Stimulated activated CD8-positive, alpha-beta memory T cell treated with anti-CD3 and anti-CD28 coated beads, Interleukin-12 subunit alpha, Interleukin-12 subunit beta, amount 100 ng/mL, for 4 hours (primary cell): ENCODE measurements at places on chromosomes 12 and 14.

DNA sequence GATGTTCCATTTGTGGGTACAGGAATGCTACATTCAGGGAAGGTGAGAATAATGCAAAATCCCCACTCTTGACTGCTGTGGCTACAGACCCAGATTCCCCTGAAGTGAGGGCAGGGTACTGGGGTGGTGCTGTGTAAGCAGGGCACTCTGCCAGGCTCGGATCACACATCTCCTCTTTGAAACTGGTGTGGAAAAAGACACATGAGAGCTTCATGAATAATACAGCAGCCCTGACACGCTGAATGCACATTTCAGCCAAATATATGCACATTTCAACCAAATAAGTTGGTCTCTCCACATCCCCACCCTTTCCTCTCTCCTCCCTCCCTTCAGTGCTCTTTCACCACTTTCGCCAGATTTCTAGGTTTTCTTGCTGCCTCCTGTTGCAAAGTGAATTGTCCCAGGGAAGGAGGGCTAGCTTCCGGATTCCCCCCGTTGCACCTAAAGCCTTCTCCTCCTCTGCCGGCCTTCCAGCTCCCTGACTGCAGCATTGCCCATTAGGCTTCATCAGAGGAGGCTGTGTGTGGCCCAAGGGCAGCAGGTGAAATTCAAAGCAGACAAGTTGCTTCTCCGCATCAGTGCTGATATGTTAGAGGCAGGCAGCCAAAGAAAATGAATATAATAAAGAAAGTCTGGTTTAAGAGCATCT lies 118.2 kb upstream of the TMCC3 start:
- DNase-seq: no peak

DNA sequence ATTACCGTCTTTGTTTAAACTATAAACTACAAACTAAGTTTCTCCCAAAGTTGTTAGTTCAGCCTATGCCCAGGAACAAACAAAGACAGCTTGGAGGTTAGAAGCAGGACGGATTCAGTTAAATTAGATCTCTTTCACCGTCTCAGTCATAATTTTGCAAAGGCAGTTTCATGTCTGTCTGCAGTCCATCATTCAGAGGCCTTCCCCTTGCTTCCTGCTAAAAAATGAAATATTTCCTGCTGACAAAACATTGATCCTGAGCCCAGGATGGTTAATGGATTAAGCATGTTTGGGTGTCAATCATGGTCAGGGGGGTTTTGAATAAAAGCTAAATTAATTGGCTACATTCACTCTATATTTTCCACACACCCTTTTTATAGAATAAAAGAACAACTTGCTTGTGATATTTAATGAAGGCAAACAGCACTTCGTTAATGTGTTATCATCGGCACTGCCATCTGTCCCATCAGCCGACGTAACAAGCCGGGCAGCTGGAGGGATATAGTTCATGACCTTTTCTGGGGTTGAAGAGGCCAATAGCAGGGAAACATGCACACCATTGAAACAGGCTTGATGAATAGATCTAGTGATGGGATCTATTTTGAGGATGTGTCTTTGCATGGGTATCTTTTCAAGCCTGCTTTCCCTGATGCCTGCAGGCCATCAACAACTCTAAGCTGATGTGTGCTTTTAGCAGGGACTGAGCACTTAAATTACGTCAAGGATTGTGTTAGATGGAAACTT lies 521.3 kb upstream of the TMEM132C start:
- DNase-seq: no peak

DNA sequence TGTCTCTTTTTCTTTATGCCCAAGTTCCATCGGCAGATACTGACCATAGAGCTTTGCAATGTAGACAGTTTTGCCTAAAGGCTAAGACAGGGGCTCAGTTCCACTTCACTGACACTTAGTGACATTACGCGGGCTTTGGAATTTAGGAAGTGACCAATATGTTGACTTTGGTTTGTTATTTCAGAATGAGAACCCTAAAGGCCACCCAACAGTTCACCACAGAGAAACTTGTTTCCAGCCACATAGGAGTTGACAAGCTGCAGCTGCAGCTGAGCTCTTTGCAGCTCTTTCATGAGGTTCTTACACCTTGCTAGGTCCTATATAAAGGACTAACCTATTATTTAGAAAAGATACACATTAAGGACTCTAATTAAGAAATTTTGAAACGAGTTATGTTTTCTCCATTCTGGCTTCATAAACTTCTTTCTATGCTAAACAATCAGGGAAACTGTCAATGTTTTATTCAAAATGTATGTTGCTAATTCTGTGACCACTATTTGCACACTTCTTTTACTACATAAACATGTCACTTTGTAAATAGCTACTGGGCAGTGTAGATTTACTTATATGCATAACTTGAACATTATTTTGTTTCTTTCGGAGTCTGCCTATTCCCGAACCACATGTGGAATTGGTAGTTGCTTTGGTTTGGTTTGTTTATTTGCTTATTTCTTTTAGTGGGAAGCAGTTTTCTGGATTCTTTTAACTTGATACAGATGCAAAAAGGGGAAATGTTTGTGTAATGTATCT lies 18.5 kb upstream of the KLRD1 start:
- DNase-seq: no peak

GRCh38 chr12:54596526-54596946 lies 8.1 kb upstream of the PPP1R1A start:
- DNase-seq: peak; percentile 9

DNA sequence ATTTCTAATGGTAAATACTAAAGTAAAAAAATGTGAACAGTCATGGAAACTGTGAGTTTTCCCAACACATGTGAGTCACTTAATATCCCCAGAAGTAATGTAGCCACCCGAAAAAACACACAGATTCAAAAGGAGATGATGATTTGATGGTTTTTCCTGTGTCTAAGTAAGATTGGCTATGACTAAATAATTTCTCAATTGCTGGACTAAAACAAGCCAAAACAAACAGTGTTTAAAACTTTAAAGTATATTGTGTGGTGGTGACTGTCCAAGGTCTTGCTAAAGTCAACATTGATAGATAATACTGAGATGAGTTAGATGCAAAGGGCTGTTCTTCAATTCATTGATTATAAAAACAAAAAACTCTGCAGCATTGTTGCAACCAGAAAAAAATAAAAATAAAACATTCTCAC lies 89.6 kb upstream of the SOX5 start:
- no peak for DNase-seq

DNA sequence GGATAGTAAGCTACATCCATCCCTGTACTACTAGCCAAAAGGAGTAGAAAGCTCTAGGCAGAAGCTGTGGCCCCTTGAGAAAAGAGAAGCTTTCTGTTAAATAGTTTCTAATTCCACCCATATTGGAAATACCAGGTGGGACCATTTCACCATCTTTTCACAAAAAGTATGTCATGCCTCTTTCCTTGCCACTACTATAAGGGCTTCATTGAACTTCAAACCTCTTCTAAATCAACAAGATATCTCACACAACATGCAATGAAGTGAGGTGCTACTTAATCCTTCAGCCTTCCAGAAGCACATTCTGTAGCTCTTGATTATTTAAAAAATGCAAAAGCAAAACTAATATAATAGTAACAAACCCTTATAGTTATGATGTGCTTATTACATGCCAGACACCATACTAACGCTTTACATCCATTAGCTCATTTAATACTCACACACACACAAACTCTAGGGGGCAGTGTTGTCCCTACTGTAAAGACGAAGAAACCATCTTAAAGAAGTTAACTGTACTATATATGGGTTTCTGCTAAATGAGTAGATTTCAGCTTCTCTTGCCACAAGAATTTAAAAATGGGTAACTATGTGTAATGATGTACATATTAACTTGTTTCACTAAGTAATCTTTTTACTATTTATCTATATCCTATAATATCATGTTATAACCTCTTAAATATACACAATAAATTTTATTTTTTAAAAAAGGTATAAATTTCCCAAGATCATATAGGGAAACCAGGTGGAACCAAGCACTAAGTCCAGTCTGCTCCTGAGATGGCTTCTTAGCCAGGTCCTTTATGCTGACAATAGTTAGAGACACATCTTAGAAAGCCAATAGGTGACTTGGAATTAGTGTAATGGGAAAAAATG lies 124.4 kb downstream of the RPS29 start:
- no peak for DNase-seq

- no peak for DNase-seq
Observed at GRCh38 chr12:57809425-57809824, 9.1 kb downstream of the AVIL start.

GRCh38 chr14:69077841-69078240 lies 75.1 kb downstream of the DCAF5 start:
- DNase-seq: no peak

DNA sequence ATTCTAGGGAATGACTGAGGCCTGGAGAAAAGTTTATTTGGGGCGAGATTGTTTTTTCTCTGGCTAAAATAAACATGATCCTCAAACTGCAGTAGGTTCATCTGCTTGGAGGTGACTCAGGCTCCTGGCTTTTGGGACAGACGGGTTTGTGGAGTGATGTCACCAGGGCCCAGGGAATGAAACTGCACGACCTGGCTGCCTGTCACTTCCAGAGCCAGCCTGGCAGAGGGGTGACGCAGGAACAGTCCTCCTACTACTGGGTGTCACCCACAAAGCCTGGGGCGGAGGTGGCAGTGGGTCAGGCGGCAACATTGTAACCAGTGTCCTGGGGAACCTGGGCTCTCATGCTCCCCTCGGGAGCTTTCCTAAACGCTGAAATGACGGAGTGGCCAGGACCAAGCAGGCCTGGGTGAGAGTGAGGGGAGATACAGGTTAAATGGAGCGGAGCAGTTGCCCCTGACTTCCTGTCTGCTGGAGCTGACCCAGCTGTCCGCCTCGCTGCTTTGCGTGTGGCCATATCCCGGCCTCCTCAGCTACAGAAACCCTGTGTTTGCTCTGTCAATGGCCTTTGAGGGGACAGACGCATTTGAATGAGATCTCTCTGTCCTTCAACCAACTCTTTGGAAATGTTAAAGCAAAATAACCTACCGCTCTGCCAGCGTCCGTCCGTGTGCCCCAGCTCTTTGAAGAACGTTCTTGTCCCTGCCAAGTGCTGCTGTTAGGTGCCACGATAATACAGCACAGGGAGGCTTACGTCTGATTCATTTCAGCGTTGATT lies 6.5 kb downstream of the HIP1R start:
- DNase-seq: no peak
